ENCODE measurements at places on chromosomes 5 and 9.

GRCh38 chr9:37220971-37221370 is 100.6 kb downstream of the ZCCHC7 start:
- no peak for DNase-seq

GRCh38 chr9:98465799-98466198 is 210.3 kb upstream of the TBC1D2 start:
- no peak for DNase-seq

DNA sequence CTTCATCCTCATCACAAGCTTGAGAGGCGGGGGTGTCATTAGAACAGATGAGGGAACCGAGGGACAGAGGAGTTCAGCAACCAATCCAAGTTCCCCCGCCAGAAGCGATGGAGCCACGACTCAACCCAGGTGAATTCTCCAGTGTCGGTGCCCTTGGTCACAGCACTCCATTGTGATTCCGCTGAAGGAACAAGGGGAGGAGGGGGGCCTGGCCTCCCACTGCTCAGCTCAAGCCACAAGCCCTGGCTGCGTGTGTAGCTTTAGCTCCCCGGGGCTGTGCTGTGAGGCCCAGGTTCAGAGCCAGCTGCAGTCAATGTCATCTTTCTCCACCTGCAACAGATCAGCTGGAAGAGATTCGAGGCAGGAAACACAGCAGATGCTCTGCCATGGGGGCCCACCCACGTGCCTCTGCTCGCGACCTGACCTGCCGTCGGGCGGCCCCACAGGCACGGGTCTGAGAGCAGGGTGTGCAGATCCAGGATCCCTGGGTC is 72.6 kb downstream of the GTF3C4 start:
- DNase-seq, result no peak

DNA sequence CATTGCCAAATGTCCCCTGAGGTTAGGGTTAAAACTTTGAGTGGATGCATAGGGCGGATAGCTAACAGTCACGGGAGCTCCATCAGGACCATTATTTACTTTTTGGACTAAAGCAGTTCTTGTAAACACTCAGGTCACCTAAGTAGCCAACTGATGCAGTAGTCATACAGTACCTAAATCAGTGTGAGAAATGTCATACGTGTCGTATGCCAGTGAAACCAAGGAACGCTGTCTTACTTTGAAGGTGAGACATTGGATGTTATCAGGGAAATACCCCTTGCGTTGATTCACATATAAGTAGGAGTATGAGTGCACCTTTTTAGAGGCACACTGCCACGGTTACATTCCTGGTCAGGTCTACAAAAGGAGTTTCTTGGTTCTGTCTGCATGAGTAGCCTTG is 101.9 kb downstream of the LNPEP start:
- no peak for DNase-seq

GRCh38 chr5:128378196-128378595 is 159.8 kb downstream of the FBN2 start:
- DNase-seq, result no peak

DNA sequence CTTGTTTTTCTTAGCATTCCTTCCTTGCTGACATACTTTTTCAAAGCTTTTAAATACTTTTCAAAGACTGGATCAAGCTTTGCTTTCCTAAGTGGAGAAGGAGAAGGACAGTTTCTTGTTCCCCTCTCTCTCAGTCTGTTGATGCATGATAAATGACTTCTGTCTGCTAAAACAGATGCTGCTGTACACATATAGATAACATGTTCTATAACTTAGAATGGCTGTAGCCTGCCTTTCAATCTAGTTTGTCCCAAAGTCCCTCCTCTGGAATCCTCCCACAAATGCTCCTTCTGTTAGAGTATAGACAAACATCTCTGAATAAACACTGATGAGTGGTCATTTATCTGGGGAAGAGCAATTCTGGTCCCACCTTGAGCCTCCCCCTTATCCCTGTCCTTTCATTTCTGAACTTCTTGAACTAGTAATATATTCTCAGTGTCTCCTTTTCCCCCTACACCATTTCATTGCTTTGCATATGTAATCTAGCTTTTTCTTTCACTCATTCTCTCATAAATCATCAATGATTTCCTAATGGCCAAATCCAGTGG is 5.4 kb upstream of the HEMGN start:
- no peak for DNase-seq

Data from activated naive CD8-positive, alpha-beta T cell treated with anti-CD3 and anti-CD28 coated beads, Interleukin-2, amount 10 ng/mL, durations not matched to agents 7 days and 5 days (primary cell).